ENCODE measurements at places on chromosomes 13 and 19.

- DNase-seq, result no peak
Measured at GRCh38 chr13:62250501-62251201, 835.0 kb upstream of the PCDH20 start.

DNA sequence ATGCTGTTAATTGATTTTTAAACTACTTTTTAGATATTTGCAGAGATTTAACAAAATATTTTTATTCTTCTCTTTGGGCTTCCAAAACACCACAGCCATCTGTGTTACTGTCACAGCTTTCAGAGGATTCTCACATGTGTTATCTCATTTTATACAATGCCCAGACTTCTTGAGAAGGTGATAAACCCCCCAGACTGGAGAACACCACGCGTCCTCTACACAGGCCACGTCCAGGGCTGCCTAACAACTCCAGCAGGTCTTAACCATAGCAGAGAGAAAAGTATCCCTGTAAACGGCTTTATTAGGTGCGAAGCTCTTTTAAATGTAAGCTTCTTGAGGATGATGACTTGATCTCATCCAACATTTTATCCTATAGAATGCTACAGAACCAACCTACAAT lies 2.0 kb downstream of the GPR183 start:
- DNase-seq, result no peak

DNA sequence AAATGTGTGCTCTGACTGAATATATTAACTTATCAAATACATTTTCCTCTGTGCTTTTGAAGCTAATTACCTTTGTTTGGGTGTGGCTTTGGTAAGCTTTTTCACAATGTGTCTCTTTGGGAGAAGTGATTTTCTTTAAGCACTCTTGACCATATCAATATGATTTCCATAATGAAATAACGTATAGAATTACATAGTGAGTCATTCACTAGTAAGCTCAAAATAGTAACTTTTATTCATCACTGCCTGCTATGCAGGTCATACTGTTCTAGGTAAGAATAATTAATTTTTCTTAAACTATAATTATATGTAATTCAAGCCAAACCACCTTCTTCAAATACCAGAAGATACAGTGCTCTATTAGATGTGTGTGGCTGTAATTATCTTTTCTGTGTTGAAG lies 480.7 kb downstream of the MYO16 start:
- no peak for DNase-seq

DNA sequence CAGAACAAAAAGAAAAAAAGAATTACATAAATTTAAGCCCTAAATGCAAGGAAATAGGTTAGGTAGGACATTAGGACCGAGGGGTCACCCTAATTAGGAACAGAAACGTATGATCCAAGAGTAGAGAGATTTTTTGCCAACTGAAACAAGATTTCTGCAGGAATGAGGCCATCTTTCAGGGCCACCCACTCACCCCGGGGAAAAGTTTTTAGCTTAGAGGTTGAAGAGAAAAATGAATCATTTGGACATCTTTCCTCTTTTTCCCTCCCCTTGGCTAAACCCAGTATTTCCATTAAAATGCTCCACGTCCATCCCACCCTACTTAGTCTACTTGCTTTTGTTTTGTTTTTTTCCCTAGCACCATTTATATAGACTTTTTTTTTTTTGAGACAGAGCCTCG lies 10.6 kb upstream of the PNMA8A start:
- no peak for DNase-seq

GRCh38 chr19:56332695-56333094 lies 18.1 kb upstream of the ZSCAN5A start:
- no peak for DNase-seq

- DNase-seq, result no peak
Measured at GRCh38 chr19:48814895-48815294, 4.1 kb upstream of the BCAT2 start.

DNA sequence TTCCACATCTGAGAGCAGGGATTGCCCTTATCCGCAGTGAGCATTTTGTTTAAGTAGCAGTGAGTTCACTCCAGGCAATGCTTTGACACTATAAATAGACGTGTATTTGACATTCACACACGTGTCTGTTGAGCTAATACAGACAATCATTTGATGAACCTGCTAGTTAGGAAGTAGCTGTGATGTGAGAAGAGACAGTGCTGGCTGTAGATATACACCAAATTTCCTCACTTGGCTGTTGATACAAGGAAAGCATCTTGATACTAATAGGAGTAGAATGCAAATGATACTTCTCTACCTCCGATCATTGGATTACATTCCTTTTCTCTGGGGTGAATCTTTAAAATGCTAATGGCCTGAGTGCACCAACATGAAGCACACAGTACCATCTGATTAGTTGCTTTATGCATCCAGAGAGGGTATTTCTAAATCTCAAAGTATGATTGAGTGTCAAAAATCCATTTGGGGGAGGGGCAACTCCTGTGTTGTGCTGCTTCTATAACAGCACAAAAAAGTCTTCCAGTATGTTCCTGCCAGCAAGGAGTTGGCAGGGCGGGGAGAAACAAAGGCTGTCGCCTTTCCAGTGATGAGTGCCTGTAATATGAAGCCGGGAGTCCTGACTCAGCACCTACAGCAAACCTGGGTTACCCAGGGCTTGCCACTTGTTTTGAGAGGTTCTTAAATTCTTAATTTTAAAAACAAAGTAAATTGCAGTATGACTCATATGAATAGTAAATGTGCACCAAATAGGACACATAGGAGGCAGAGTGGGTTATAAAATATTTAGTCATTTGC lies 7.0 kb downstream of the CUL4A start:
- no peak for DNase-seq

DNA sequence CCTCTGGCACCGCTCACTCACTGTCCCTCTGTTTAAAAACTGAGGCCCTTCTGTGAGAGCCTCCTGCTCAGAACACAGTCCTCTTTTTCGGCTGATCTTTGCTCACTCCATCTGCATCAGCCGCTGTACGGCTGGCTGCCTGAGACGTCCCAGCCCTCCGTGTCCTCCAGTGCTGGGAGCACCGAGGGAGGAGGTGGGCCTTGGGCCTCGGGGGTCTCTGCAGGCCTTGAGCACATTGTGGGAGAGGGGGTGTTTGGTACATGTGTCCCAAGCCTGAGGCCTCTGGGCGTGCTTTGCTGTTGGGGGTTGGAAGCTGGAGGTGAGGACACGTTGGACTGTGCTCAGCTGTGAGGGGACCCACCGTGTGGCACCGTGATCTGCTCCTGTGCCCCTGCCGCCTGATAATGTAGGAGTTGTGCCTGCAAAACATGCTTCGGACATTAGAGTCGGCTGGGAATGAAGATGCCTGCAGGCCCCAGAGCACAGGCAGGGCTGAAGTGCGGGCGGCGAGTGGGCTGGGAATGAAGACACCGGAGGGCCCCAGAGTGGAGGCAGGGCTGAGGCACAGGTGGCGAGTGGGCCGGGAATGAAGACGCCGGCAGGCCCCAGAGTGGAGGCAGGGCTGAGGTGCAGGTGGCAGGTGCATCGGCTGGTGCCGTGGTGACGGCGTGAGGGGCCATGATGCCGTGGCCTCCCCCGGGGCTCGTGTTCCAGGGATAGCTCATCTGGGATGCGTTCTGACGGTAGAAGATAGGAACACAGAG lies 30.6 kb downstream of the MCF2L start:
- no peak for DNase-seq

- DNase-seq, result no peak
Measured at GRCh38 chr19:33432446-33433170, 59.1 kb downstream of the CEBPG start.

DNA sequence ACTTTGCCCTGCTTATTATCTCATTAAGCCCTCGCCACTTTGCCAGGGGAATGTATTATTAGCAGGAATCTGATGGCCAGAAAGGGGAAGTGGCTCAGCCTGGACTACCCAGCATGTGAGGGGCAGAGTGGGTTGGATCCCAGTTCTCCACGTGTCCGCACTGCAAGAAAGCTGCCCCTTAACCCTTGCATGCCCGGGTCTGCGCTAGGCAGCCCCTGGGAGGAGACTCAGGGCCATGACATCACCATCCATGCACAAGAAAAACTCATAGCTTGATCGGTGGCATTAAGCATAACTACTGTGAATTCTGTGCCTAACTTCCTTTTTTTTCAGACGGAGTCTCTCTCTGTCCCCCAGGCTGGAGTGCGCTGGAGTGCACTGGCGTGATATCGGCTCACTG lies 8.9 kb downstream of the CACNG8 start:
- no peak for DNase-seq

DNA sequence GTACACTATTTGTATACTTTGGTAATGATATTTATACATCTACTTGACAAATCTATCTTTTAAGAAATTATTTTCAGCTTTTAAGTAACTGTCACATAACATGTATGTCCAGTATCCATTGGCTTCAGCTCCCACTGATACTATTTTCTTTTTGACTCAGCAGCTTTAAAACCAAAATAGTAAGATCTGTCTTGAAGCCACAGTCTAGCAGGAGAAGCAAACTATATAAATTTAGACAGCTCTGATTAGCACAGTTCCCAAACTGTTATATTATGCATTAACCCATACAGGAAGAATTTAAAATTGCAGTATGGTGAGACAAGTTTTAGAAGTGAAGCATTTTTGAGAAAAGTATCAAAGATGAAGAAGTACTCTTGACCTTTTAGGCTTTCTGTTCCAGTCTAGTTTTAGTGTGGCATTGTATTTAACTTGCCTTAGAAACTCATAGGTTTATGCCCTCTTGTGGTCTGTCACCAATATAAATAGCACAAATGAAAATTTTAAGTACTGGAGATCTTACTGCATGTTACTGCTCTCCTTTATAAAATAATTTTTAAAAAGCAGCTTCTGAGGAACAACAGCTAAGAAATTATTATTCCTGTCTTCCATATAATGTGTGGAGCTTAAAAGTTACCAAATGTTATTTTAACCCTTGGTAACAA lies 24.7 kb downstream of the URI1 start:
- no peak for DNase-seq

GRCh38 chr19:2529473-2529918 lies 53.6 kb downstream of the GADD45B start:
- DNase-seq, result no peak

GRCh38 chr19:15249972-15250639 lies 17.9 kb upstream of the EPHX3 start:
- DNase-seq, result no peak

DNA sequence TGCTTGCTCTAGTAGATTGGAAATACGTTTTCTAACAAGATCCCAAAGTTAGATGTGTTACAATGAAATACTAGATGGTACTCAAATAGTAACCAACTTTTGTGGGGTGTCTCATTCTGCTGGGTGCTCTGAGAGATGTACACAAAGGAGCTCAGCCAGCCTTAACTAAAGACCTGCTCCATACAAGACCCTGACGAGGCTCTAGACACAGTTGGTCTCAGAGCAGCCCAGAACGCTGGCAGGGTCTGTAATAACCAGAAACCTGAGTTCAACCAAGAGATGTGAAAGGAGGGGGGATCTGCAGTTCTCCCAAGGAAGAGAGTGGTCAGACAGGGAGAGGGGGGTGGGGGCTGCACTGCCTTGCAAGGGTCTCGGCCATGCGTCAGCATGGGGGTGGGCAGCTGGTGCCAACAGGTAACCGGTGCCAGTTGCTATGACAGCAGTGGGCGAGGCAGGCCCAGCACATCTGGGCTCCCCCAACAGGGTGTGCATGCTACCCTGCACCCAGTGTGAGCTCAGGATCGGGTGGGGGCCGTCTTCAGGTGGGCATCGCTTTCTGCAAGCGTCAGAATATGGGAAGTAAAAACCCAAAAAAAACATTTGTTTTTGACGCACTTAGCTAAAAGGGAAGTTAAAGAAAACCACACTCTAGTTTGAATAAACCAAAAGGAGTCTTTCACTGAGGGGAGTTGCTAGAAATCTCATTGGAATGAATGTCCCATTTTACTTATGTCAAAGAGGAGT lies 68.0 kb upstream of the GPR183 start:
- no peak for DNase-seq

- DNase-seq, result no peak
Measured at GRCh38 chr13:80140685-80141084, 200.2 kb downstream of the SPRY2 start.

GRCh38 chr19:3193256-3194105 lies 7.8 kb downstream of the NCLN start:
- no peak for DNase-seq

- DNase-seq, result peak; percentile 94
Measured at GRCh38 chr19:2050991-2051772, at the start of gene MKNK2. Gene MKNK2 (minus strand): TSS chr19:2051244. CDS start chr19:2050851, 393 bp downstream.

DNA sequence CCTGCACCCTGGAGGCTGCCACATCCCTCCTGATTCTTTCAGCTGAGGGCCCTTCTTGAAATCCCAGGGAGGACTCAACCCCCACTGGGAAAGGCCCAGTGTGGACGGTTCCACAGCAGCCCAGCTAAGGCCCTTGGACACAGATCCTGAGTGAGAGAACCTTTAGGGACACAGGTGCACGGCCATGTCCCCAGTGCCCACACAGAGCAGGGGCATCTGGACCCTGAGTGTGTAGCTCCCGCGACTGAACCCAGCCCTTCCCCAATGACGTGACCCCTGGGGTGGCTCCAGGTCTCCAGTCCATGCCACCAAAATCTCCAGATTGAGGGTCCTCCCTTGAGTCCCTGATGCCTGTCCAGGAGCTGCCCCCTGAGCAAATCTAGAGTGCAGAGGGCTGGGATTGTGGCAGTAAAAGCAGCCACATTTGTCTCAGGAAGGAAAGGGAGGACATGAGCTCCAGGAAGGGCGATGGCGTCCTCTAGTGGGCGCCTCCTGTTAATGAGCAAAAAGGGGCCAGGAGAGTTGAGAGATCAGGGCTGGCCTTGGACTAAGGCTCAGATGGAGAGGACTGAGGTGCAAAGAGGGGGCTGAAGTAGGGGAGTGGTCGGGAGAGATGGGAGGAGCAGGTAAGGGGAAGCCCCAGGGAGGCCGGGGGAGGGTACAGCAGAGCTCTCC lies 6.9 kb upstream of the CEACAM5 start:
- no peak for DNase-seq

GRCh38 chr13:79030513-79030912 lies 371.6 kb upstream of the OBI1 start:
- no peak for DNase-seq

DNA sequence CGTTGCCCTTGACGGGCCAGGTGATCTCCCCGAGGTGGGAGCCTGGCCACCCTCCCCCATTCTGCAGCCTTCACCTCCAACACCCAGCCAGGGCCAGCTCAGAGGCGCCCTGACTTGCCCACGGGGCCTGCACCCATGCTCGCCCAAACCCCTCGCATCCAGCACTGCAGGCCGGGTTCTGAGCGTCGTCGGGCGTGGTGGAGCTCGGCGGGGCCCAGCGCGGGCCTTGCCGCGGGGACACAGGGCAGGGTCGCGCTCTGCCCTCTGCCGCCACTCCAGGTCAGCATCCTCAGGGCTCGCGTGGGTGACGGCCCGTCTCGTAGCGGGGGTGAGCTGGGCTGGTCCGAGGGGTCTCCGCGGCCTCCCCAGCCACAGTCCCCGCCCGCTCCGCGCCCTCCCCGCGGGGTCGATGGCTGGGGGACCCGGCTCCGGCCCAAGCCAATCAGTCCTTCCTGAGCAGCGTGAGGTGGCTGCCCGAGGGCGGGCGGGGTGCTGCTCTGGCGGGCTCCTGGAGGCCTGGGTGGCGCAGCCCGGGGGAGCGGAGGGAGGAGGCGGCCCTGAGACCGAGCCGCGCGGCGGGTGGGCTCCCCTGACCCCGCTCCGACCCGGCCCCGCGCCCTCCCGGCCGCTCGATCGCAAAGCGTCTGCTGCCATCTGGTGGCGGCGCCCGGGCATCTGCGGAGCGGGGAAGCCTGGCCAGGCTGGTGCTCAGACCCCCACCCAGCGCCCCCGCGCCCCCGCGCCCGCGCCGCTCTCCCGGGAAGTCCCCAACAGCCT lies 61.4 kb downstream of the CCNE1 start:
- DNase-seq, result peak; percentile 55

GRCh38 chr13:24276861-24277260 lies 32.5 kb upstream of the C1QTNF9 start:
- DNase-seq, result no peak

All from T-helper 2 cell treated with Interferon-gamma antibody and Interleukin-4, amounts not matched to agents 5 μg/mL and 100 μg/mL, for 36 hours (primary cell).